Right hindlimb (tissue), 1 donor: ENCODE measurements at places on chromosomes 7 and 10.
A peak's percentile ranks its signal among the peaks of the same experiment; 100 is the strongest.

DNA sequence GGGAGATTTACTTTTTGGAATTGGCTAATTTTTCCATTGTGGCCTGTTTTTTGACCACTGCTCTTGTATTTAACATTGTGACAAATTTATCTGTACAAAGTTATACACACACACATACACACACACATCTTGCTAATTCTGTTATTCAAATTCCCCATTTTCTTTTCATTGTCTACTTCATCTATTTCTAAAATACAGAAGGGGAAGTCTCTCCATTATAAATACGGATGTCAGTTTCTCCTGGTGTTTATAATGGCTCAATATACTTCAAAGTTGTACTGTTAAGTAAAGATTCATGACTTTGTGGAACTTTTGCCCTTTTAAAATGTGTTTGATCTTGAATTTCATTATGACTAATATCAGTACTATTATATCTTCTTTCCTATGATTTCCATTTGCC lies 81.0 kb downstream of the CNOT4 start:
- DNase-seq, result no peak

- DNase-seq, result no peak
Observed at GRCh38 chr10:125567529-125567928, 115.4 kb downstream of the TEX36 start.

DNA sequence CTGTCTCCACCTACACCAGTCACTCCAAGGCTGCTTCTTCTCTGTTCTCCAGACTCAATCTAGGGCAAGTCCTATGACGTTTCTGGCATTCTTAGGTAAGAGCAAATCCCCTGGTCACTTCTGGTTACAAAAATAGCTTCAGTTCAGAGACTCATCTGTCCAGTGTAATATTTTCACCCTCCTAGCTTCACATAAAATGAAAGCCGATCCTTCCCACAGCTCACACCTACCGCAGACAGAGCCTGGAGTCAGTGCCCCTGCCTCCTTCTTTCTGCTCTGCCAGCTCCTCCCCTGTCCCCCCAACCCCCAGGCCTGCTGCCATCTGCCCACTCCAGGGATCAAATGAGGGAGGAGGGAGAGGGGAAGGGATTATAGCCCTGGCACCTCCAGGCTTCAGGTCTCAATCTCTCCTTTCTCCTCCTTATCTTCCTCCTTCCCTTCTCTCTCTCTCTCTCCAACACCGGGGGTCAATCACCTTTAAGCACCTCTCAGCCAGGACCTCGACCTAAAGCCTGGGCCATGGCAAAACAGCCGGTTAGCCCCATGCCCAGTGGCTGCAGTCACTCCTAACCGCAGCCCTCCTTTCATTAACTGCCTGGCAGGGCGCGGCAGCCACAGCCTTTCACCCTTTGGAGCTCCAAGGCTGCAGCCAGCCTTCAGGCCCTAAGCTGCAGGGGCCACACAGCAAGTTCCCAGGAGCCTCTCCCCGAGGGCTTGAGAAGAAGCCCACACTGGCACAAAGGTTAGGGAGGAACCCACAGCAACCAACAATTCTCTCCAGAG lies 292.6 kb upstream of the MGMT start:
- no peak for DNase-seq

- no peak for DNase-seq
Observed at GRCh38 chr7:33805630-33806233, 99.6 kb upstream of the BMPER start.

- DNase-seq, result peak; percentile 39
Observed at GRCh38 chr7:117127585-117128168, 174.4 kb downstream of the ST7 start.

DNA sequence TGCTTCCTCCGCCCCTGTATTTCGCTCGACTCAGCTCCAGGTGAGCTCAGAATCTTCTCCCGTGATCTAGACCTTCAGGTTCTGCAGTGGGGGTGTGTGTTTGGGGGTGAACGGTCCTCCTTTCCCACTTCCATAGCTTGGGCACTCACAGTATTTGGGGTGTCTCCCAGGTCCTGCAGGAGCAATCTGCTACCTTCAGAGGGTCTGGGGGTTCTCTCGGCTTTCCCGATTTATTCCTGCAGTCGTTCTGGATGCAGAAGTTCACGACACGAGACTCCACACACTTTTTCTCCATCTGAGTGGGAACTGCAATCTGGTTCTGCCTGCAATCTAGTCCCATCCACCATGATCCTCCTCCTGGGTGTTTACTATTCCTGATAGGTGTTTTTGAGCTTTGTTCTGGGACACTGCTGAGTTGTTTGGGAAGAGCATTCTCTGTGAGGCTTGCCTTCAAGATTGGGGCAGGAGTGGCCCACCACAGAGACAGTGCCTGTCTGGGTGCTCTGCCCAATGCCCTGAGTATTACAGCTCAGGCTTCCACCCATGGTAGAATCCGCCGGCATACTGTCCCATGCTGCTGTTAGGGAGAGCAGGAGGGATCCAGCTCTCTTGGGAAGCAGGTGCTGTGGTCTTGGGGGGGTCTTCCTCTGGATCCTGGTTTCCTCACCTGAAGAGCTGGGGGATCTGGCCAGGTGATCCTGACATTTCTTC lies 29.8 kb downstream of the JAKMIP3 start:
- DNase-seq, result no peak

GRCh38 chr10:107336061-107336460 lies 171.6 kb upstream of the SORCS1 start:
- no peak for DNase-seq

- no peak for DNase-seq
Observed at GRCh38 chr10:48400129-48400849, 93.8 kb downstream of the MAPK8 start.

DNA sequence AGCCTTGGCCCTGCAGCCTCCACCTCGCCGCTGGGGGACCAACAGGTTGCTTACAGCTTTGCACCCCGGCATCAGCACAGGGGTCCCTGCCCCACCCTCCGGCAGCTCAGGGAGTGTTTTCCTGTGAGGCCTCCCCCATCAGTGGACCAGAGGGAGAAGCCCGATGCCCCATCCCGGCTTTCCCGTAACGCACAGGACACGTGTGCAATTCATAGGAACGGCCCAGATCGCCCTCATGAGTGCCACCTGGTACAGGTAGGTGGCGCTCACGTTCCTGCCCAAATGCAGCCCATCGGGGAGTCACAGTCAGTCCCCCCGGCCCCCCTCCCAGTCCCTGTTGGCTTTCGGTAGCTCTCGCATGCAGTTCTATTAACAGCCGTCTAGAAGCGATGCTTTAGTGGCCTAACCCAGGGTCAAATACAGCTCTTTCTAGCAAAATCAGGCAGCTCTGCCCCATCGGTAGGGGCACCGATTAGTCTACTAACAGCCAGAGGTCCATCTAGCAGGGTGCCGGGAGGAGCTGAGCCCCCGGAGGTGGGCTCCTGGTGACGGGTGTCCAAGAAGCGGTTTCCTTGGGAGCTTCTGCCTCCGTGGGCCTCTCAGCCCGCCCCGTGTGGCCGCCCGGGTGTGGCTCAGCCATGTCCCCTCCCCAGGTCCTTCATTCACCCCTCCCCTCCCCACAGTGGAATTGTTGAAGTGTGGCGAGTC lies 48.4 kb upstream of the GTF2IRD1 start:
- DNase-seq, result no peak

GRCh38 chr10:16445770-16446469 lies 9.1 kb downstream of the PTER start:
- DNase-seq, result no peak

- no peak for DNase-seq
Observed at GRCh38 chr7:156524818-156525597, 115.6 kb upstream of the RNF32 start.

- no peak for DNase-seq
Observed at GRCh38 chr7:132755538-132756483, 179.5 kb upstream of the PLXNA4 start.

- no peak for DNase-seq
Observed at GRCh38 chr7:157587805-157588560, 251.2 kb downstream of the DNAJB6 start.
